ENCODE measurements at places on chromosomes 5 and 9.

- DNase-seq: no peak
Observed at GRCh38 chr9:87793292-87793691, 67.4 kb downstream of the CTSL start.

DNA sequence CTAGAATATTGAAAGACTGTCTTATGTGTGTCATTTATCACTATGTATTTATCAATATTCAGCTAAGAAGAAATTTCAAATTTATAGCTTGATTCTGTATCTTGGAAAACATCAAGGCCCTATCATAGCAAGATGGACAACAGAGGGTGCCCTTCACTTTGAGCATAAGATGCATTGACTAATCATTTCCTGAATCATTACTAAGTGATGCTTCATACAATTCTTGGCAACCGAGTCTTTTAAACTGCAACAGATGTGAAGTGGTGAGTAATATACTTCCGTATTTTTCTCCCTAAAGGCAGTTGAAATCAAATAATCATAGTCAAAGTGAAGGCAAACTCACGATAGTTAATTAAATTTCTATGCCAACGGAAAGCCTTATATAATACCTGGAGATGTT, 318.6 kb upstream of the RGMB start:
- DNase-seq: no peak

DNA sequence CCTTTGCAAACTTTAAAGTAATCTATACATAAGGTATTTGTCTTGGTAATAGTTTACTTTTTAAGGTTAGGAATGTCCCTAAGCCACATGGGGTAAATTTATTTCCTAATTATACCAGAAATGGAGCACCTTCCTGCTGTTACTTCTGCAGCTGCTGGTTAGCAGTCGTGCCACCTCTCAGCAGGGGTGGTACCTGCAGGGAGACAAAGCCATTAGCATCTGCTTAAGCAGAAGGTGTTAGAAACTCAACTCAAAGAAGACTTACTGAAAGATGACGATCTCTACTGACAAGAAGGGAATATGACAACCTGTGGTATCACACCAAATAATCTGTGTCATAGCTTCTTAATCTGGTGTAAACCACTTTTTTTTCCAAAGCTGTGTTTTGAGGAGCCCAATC, 173.7 kb downstream of the BRINP1 start:
- DNase-seq: no peak

- DNase-seq: no peak
Observed at GRCh38 chr9:122845116-122845515, 16.7 kb upstream of the PDCL start.

- DNase-seq: no peak
Observed at GRCh38 chr5:96293966-96294883, 138.8 kb downstream of the PCSK1 start.

DNA sequence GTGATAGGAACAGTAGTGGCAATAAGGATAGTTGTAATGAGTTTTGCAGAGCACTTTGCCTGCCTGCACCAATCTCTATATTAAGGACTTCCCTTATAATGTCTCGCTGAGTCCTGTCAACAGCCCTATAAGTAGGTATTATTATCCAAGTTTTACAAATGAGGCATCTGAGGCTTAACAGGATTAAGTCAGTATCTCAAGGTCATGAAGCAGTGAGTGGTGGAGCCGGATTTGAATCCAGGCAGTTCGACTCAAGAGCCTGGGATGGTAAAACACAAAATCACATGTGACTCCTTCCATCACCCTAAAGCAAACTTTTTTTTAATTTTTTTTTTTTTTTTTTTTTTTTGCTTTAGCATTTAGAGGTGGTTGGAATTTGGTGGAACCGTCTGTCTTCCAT, 59.0 kb upstream of the RARS1 start:
- no peak for DNase-seq

Data from OCI-LY7 (cell line).